Memory B cell (primary cell): ENCODE measurements at places on chromosomes 7 and 10.

- H3K27me3 ChIP-seq, result no peaks in the 10 kb centered on the region
- DNase-seq, result no peak
- peak overlapping the region; percentile 74 for H3K27ac ChIP-seq
- no peak overlapping the region for H3K4me3 ChIP-seq
- peaks cover 13% of the 10 kb centered on the region for H3K36me3 ChIP-seq
Observed at GRCh38 chr10:14579405-14579804, 195.3 kb downstream of the FAM107B start.

DNA sequence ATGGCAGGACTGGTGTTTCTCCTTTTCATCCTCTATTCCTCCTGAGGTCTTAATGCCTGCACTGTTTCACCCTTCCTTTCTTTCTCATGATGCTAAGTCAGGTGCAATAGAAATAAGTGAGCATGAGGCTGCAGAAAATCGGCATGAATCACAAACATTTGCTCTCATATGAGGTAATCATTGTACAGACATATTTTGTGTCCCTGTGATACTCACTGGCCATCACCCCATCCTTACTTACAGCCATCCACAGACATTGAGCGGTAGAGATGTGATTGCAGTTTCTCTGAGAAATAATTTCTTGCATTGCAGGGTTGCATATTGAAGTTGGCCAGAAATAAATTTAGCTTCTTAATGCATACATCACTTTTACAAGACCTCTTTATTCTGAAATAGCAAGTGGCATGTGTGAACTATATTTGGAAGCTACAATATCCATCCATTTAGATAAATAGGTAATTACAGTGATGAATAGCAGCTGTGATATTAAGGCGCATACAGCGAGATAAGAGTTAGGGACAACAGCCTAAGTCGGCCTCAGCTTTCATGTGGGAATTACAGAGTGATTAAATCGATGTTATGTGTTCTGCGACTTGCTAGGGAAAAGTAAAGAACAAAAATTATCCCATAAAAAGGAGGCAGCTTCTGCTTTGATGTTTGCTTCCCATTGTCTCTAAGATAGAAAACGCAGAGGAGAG, 612.6 kb downstream of the SORCS3 start:
- H3K27ac ChIP-seq, result no peak overlapping the region
- no peak for DNase-seq
- H3K36me3 ChIP-seq, result no peaks in the 10 kb centered on the region
- no peaks in the 10 kb centered on the region for H3K4me1 ChIP-seq
- H3K4me3 ChIP-seq, result no peak overlapping the region

- H3K4me3 ChIP-seq, result peak overlapping the region; percentile 89
- peak overlapping the region; percentile 98 for H3K27ac ChIP-seq
- H3K27me3 ChIP-seq, result no peaks in the 10 kb centered on the region
- DNase-seq, result no peak
- peaks cover 36% of the 10 kb centered on the region for H3K4me1 ChIP-seq
- peaks cover 5% of the 10 kb centered on the region for H3K36me3 ChIP-seq
Observed at GRCh38 chr7:135147341-135147898, 452 bp upstream of the TMEM140 start.

DNA sequence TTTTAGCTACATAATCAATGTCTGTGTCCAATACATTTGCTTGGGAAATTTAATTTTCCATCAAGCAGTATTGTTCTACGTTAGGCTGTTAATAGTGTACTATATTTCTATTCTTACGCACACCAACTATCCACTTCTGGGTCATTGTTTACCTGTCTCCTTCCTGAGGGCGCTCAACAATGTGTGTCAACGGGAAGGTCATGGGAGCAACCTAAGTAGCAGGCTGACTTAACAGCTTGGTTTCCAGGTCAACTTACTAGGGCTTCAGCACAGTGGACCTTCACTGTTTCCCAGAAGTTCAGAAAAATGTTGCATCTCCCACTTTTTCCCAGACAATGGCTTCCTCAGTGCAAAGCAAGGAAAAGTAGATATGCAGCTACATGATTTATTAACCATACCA, 13.7 kb downstream of the THSD7A start:
- H3K27ac ChIP-seq, result no peak overlapping the region
- DNase-seq, result no peak
- no peaks in the 10 kb centered on the region for H3K4me1 ChIP-seq

DNA sequence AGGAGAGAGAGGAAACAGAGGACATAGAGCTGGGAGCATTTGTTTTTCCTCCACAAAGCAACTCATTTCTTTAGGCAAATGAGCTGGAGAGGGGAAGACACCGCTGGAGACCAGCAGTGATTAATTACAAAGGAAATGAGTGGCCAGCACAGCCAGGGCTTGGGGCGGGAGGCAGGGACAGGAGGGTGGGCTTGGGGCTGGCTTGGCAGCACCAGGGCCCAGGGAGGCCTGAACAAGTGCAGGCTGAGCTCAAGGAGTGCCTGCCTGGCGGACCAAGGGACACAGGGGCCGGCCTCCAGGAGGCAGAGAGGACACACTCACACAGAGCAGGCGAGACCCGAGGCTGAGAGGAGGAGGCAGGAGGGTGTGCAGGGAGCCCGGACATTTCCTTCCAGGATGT, 149.0 kb upstream of the UNC5B start:
- no peaks in the 10 kb centered on the region for H3K4me1 ChIP-seq
- DNase-seq, result no peak
- H3K36me3 ChIP-seq, result no peaks in the 10 kb centered on the region
- H3K27me3 ChIP-seq, result peaks cover 3% of the 10 kb centered on the region
- H3K4me3 ChIP-seq, result no peak overlapping the region

DNA sequence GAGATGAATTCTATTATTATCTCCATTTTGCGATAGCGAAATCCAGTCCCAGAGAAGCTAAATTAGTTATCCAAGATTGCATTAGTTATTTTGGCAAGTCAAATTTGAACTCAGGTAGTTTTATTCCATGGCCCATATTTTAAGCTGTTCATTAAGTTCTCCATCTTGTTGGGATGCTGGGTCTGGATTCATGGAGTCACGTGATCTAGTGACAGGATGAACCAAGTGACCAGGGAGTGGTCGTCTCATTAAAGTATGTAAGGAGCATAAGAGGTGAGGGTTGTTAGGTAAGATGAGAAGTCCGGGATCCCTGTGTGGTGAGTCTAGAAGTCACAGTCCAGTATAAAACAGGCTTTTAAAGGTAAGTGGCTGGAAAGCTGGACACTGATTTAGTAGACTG, 740.5 kb downstream of the PCDH15 start:
- H3K36me3 ChIP-seq, result no peaks in the 10 kb centered on the region
- no peaks in the 10 kb centered on the region for H3K4me1 ChIP-seq
- DNase-seq, result no peak

DNA sequence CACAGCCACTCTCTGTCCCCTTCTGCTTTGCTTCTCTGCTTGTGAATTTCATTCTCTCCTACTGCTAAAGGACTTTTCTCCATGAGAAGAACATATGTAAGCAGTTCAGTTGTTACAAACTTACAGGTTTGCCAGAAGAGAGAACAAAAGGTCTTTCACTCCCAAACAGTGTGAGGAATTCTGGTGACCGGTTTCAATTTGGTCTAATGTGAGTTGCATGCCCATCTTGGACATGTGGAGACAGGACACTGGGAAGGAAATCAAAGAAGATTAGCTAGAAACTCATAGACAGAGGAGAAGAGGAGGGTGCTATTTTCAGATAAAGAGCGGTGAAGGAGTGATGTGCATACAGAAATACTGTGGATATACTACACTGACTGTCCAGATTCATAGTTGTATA, 209.5 kb upstream of the INHBA start:
- H3K27me3 ChIP-seq, result no peaks in the 10 kb centered on the region
- H3K36me3 ChIP-seq, result no peaks in the 10 kb centered on the region
- DNase-seq, result no peak
- H3K27ac ChIP-seq, result no peak overlapping the region
- H3K4me1 ChIP-seq, result peaks cover 11% of the 10 kb centered on the region

GRCh38 chr7:113094517-113095249, 8.1 kb upstream of the GPR85 start:
- DNase-seq, result no peak
- H3K27me3 ChIP-seq, result peaks cover 6% of the 10 kb centered on the region
- H3K4me1 ChIP-seq, result no peaks in the 10 kb centered on the region
- H3K4me3 ChIP-seq, result no peak overlapping the region
- no peaks in the 10 kb centered on the region for H3K36me3 ChIP-seq

DNA sequence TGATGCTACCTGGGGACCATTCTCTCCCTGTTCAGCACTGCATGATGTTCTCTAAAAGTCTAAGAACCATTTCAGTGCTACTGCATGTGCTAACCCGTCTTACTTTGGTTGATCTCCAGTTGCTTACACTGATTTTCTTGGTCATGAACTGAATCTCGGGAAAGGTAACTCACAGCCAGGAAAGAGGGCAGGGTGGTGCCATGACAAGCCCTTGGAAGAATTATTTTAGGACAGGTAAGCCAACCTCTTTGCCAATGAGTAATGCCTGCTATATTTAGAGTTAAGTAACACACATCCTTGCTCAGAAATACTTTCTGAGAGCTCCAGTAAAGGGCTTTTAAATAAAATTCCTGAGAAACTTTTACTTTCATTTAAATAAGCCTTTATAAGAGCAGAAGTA, 126.7 kb downstream of the ARL4A start:
- H3K27me3 ChIP-seq, result peaks cover 2% of the 10 kb centered on the region
- DNase-seq, result no peak
- no peaks in the 10 kb centered on the region for H3K36me3 ChIP-seq
- H3K27ac ChIP-seq, result no peak overlapping the region

GRCh38 chr7:45156516-45157272, 897 bp upstream of the RAMP3 start:
- peak overlapping the region; percentile 9 for H3K4me3 ChIP-seq
- peaks cover 38% of the 10 kb centered on the region for H3K27me3 ChIP-seq
- DNase-seq, result no peak

- H3K36me3 ChIP-seq, result peaks cover 13% of the 10 kb centered on the region
- H3K27me3 ChIP-seq, result no peaks in the 10 kb centered on the region
- H3K4me3 ChIP-seq, result no peak overlapping the region
- H3K4me1 ChIP-seq, result no peaks in the 10 kb centered on the region
- no peak for DNase-seq
- H3K27ac ChIP-seq, result no peak overlapping the region
Observed at GRCh38 chr10:72426986-72427385, 72.3 kb upstream of the DNAJB12 start.

- no peaks in the 10 kb centered on the region for H3K4me1 ChIP-seq
- no peaks in the 10 kb centered on the region for H3K36me3 ChIP-seq
- no peak overlapping the region for H3K27ac ChIP-seq
- no peak for DNase-seq
- H3K4me3 ChIP-seq, result no peak overlapping the region
- H3K27me3 ChIP-seq, result peaks cover 20% of the 10 kb centered on the region
Observed at GRCh38 chr10:15720635-15721287, 1.0 kb upstream of the ITGA8 start.

GRCh38 chr10:104546756-104547155, 94.3 kb upstream of the SORCS3 start:
- no peaks in the 10 kb centered on the region for H3K36me3 ChIP-seq
- H3K27me3 ChIP-seq, result peaks cover 5% of the 10 kb centered on the region
- no peak overlapping the region for H3K4me3 ChIP-seq
